Activated CD8-positive, alpha-beta memory T cell treated with anti-CD3 and anti-CD28 coated beads, Interleukin-2, amount 50 U/mL, for 48 hours (primary cell): ENCODE measurements at places on chromosomes 7 and 10.

DNA sequence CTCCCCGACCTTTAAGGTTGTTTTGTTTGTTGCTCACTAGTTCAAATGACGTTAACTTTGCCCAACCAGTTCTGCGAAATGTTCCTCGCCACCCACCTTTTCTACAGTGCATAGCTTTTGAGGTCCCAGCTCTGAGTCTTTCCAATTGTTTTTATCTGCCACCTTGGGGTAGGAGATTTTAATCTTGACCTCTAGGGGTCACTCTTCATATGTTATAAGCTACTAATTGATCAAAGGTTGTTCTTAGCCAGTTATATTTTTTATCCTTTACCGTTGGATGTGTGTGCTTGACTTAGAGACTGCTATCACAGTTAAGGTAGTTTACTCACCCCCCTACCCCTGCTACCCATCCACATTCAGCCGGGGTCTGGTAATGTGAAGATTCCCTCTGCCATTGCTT lies 372.4 kb downstream of the SUGCT start:
- DNase-seq, result no peak

GRCh38 chr7:121449329-121449728 lies 53.2 kb upstream of the FAM3C start:
- no peak for DNase-seq

GRCh38 chr10:88428442-88428841 lies 154.7 kb downstream of the RNLS start:
- no peak for DNase-seq

- DNase-seq, result no peak
Observed at GRCh38 chr10:103637927-103638557, 144.5 kb downstream of the NEURL1 start.

GRCh38 chr7:20343941-20344340 lies 13.2 kb downstream of the ITGB8 start:
- no peak for DNase-seq

- no peak for DNase-seq
Observed at GRCh38 chr7:70585071-70585470, 546.9 kb upstream of the GALNT17 start.

DNA sequence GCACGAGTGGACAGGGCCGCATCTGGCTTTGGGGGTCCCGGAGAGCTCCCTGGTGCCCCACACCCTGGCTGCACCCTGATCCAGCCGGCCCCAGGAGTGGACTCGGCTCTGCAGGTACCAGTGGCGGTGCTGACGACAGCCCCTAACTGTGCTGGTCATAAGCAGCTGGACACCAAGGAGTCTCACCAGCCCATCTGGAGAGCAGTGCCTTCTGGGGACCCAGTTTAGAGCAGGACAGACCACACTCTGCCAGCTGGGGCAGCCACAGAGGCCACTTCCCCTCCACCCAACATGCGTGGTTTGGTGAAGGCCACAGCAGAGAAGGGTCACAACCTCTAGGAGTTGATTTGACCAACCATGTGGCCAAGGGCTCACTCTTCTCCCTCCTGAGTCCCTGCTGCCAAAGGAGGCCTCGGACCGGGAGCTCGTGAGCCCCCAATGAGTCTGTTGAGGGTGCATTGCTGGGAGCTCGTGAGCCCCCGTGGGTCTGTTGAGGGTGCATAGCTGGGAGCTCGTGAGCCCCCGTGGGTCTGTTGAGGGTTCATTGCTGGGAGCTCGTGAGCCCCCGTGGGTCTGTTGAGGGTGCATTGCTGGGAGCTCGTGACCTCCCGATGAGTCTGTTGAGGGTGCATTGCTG lies 16.0 kb upstream of the INPP5A start:
- DNase-seq, result no peak
